ENCODE measurements at places on chromosomes 7 and 10.
A peak's percentile ranks its signal among the peaks of the same experiment; 100 is the strongest.

DNA sequence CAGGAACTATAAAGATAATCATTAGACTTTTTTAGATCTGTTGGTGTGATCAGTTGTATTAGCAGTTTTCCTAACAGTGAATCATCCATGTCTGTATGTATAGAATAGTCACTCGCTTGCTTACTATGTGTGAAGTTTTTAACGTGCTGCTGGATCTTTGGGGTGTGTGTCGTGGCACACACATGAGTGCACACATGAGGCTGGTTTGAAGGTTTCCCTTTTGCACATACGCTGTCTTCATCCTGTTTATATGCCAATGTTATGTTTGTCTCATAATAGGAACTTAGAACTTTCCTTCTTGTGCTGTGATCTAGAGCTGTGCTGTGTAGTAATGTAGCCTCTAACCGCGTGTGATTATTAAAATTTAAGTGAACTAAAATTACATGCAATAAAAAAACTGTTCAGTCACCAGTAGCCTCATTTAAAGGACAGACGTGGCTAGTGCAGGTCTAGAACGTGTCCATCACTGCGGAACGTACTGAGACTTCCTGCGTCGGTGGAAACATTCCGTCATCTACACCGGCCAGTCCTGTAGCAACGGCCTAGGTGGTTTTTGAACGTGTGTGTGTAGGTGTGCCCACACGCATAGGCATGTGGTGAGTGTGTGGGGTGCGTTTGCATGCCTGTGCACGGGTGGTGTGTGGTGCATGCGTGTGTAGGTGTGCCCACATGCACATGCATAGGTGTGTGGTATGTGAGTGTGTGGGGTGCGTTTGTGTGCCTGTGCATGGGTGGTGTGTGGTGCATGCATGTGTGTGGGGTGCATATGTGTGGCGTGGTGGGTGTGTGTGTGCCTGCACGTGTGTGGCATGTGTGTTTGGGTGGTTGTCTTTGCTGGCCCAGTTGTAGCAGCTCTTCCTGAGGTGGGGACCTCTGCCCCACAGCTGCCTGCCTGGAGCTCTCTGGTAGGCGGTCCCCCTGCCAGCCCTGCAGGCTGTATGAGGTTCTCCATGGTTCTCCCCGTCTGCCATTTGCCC, 56.6 kb downstream of the INPP5A start:
- no peak for DNase-seq

GRCh38 chr7:112283382-112283910, 77.0 kb downstream of the ZNF277 start:
- no peak for DNase-seq

DNA sequence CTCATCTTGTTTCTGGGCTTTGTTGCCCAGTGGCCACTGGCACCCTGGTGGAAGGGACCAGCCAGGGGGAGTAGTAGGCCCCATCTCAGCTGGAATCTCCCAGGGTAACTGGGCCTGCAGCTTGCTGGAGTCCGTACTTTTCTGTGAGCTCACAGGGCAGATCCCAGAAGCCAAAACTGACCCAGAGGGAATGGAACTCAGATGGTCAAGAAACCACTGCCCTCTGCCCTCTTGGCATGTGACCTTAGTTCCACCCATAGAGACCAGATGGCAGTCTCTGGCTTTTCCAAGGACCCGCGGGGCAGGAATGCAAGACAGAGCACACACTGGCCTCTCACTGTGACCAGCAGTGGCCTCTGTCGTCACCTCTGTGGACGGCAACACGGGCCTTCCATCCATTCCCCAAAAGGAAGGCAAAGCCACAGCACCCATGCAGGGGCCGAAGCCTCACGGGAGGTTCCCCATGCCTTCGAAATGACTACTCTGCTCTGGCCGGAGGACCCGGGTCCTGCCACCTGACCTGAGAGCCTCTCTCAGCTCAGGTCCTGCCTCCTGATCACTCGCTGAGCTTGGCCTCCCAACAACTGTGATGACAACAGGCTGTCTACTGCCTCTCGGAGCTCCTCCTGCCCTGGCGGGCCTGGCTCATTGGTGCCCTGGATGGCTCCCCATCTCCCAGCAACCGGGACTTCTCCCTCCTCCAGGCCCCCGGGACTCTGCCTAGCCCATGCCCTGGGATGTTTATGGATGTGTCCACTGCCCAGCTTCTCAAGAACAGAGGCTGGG, 29.9 kb downstream of the MYL10 start:
- peak; percentile 43 for DNase-seq

- DNase-seq = no peak
These were observed 2.6 kb downstream of the ANKRD2 start for GRCh38 chr10:97575127-97575668.

DNA sequence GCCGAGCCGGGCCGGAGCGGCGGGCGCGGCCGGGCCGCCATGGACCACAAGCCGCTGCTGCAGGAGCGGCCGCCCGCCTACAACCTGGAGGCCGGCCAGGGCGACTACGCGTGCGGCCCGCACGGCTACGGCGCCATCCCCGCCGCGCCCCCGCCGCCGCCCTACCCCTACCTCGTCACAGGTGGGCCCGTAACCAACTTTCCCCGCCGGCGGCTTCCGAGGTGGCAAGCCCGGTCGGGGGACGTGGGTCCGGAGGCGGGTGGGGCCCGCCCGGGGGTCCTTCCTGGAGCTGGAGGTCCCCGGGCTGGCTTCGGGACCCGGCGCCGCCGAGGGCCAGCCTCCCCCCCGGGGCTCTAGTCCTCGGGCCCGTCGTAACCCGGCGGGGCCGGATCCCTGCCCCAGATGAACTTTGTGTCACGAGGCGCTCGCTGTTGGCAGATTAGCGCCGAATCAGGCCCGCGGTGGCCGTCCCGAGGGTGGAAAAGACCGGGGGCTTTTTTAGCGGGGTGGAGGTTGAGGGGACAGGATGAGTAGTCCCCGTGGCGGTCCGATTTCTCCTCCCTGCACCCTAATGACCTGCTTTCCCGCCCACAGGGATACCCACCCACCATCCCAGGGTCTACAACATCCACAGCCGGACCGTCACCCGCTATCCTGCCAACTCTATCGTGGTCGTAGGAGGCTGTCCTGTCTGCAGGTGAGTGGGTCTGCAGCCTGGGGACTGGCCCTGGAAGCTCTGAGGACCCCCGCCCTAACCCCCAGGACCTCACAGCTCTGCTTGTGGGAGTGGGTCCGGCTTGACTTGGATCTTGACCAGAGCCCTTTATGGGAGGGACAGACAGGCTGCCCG, 496 bp downstream of the BRI3 start:
- no peak for DNase-seq

- no peak for DNase-seq
These were observed 192.1 kb upstream of the KLF14 start for GRCh38 chr7:130926001-130926691.

- DNase-seq = no peak
These were observed 120.3 kb upstream of the DIP2C start for GRCh38 chr10:809671-810350.
